ENCODE measurements at places on chromosomes 16 and 17.
A peak's percentile ranks its signal among the peaks of the same experiment; 100 is the strongest.

DNA sequence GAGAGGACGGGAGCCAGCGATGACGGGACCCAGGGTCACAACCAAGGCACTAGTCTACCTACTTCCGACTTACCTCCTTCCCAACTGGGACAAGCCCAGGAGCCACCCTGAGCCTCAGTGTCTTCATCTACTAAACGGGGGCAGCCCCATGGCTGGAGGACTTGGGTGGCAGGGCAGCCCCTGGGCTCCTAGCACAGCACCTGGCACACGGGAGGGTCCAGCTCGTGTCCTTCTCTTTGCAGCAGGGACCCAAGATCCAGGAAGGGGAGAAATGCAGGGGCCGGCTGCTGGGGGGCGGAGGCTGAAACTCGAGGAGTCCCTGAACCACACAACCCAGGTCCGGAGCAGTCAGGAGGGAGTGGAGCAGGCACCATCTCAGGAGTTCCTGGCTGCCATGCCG, 63.2 kb downstream of the ABR start:
- no peaks in the 10 kb centered on the region for H3K27me3 ChIP-seq
- H3K4me1 ChIP-seq = peaks cover 26% of the 10 kb centered on the region
- no peak for DNase-seq
- H3K4me3 ChIP-seq = no peak overlapping the region
- H3K27ac ChIP-seq = no peak overlapping the region

DNA sequence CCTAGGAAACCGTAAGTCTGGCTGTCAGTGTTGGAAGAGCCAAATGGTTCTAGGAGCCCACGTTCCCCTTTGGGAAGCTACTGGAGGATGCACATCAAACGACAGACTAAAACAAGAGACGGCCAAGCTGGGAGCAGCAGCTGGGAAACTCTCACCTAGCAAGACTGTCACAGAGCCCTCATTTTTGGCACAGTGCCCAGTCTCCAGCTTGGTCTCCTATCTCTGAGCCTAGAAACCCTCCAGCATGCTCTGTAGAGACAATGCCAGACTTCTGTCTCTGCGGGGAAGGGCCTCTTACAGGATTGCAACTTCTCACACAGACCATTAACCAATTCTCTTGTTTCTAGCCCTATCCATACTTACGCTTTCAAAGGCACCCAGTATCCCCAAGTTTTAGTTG, 23.5 kb downstream of the GTF3C1 start:
- H3K4me3 ChIP-seq = no peak overlapping the region
- H3K36me3 ChIP-seq = peaks cover 69% of the 10 kb centered on the region

- no peaks in the 10 kb centered on the region for H3K27me3 ChIP-seq
- H3K4me1 ChIP-seq = no peaks in the 10 kb centered on the region
- H3K4me3 ChIP-seq = no peak overlapping the region
- H3K27ac ChIP-seq = no peak overlapping the region
- no peaks in the 10 kb centered on the region for H3K36me3 ChIP-seq
- no peak for DNase-seq
Observed at GRCh38 chr17:34351096-34351495, 5.2 kb upstream of the CCL13 start.

DNA sequence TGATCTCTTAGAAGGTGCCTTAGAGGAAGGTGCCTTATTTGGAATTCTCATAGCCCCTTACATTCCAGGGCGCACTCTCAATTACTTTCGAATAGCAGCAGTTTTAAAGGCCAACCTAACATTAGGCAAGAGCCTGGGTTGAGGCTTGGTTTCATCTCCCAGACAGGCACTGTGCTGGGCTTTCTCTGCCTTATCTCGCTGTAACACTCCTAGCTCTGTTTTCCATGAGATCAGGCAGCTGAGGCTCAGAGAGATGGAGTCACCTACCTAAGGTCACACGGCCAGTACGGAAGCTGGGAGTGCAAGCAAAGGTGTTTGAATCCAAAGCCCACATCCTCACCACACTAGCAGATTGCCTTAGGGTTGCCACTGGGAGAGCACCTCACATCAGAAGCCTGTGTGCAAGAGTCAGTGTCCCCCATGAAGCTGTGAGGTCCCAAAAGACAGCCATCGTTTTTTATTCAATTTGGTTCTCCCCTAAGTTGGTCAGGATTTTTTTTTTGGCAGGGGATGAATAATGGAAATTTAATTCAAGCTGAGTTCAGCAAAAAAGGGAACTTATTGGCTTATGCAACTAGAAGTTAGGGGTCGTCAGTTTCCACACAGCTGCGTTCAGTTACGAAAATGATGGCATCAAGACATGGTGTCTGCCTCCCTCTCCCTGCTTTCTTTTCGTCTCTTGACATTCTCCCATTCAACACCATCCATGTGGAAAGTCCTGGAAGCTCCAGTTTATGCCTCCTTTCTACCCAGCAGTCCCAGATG, 206.4 kb downstream of the KATNIP start:
- no peak overlapping the region for H3K27ac ChIP-seq
- H3K27me3 ChIP-seq = no peaks in the 10 kb centered on the region
- no peak overlapping the region for H3K4me3 ChIP-seq
- no peaks in the 10 kb centered on the region for H3K36me3 ChIP-seq

DNA sequence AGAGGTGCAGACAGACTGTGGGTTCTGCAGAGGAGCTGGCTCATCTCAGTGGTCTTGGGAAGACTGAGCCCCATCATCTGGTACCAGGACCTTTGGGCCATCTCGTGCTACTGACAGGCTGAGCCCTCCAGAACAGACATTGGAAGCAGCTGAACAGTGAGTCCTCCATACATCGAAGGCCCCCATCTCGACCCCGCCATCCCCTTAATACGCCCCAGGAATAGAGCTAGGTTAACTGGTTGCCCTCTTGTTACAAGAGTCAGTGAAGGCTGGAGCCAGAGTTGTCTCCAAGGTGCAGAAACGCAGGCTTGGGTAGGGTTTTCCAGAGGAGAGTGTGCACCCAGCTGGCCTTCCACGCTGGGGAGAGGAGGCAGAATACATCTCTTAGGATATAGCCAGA, 76.0 kb downstream of the N4BP1 start:
- H3K36me3 ChIP-seq = no peaks in the 10 kb centered on the region
- H3K27me3 ChIP-seq = no peaks in the 10 kb centered on the region
- no peak overlapping the region for H3K27ac ChIP-seq
- H3K4me3 ChIP-seq = no peak overlapping the region
- DNase-seq = no peak
- H3K4me1 ChIP-seq = peaks cover 5% of the 10 kb centered on the region

DNA sequence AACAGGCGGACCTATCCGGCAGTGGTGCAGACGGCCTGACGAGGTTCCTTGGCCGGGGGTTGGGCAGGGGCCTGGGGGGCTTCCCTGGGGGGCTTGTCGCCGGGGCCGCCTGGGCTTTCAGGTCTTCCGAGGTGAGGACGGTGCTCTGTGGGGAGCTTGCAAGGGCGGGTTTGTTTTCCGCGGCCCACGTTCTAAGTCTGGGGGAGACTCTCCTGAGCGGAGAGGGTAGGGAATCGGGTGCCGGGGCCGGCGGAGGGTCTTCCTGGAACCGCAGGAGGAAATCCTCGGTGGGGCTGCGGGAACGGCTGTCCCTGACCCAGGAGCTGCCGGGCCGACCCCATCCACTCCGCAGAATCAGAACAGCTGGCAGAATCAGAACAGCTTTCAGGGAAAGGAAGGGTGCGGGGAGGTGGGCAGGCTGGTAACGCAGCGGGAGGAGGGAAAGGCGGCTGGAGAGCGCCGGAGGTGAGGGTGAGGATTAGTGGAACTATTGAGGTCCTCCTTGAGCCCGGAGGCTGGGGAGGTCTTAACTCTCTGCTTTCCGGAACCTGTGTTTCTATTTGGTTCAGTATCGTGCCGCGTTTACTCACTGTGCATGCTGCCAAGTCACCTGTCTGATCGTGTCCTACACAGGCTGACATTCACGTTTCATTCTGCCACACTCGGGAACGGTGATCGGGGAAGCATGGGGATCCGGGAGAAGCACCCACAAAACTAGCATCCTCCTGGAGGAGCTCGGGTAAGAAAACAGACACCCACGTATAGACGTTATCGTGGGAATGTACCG, 28.9 kb downstream of the CPSF4L start:
- peak overlapping the region; percentile 97 for H3K4me3 ChIP-seq
- peak overlapping the region; percentile 80 for H3K27ac ChIP-seq
- H3K27me3 ChIP-seq = no peaks in the 10 kb centered on the region
- peaks cover 25% of the 10 kb centered on the region for H3K36me3 ChIP-seq

GRCh38 chr16:85541980-85542900, 70.9 kb upstream of the GSE1 start:
- no peak for DNase-seq
- peaks cover 13% of the 10 kb centered on the region for H3K4me1 ChIP-seq
- no peaks in the 10 kb centered on the region for H3K36me3 ChIP-seq
- H3K27me3 ChIP-seq = no peaks in the 10 kb centered on the region

DNA sequence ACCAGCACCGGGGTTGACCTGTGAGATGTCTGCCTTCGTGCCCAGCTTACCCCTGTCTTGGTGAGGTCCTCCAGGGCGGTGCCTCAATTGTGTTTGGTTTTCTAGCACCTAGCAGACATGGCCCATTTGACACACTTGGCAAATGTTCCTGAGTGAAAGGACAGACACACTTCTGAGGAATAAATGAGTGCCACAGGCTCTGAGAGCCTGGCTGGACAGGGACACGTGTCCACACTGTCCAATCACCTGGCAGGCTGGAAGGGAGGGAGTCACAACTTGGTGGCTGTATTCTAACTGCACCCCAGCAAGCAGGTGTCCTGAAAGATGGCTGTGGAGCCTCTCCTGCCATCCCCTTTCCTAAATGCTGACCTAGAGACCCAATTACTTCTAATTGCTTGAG, 7.4 kb downstream of the MAP3K14 start:
- no peak overlapping the region for H3K4me3 ChIP-seq
- H3K27me3 ChIP-seq = no peaks in the 10 kb centered on the region
- DNase-seq = no peak
- H3K4me1 ChIP-seq = peaks cover 64% of the 10 kb centered on the region
- no peaks in the 10 kb centered on the region for H3K36me3 ChIP-seq
- H3K27ac ChIP-seq = no peak overlapping the region

DNA sequence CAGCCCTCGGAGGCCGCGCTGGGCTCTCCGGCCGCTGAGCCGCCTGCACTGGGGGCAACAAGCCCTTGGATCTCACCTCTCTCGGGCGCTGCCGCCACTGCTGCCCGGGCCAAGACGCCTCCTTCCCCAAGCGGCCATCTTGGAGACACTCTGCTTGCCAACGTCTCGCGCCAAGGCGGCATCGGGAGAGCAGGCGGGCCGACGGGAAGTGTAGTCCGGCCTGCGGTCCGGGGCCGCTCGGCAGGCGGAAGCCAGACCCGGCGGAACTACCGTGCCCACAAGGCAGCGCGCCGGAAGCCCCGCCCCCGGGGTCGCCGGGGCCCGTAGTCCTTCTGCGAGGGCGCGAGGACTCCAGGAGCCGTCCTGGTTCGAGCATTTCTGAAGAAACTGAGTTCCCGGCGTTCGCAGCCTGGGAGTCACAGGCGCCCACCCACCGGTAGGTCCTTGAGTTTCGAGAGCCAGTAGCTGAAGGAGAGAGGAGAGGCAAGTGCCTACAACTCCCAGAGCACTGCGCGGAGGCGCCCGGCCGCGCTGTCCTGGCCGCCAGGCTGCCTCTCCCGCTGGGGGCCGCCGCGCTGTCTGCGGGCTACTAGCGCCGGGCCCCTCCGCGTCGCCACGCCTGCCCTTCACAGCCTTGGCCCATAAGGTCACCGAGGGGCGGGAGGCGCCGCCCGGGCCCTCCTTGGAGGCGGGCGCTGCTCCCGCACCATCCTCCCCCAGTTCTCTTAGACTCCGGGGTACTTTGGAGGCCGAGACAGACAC, at the start of gene TMEM11:
TSS of gene TMEM11 (minus strand) at position 147 of the 762 bp plus-strand sequence. CDS start at position 138, 9 bp downstream.
- H3K36me3 ChIP-seq = peaks cover 3% of the 10 kb centered on the region
- H3K27ac ChIP-seq = peak within 1 kb of the TSS; percentile 87
- peak; percentile 98 for DNase-seq
- no peaks in the 10 kb centered on the region for H3K27me3 ChIP-seq
- peaks cover 45% of the 10 kb centered on the region for H3K4me1 ChIP-seq
- H3K4me3 ChIP-seq = peak within 1 kb of the TSS; percentile 87

DNA sequence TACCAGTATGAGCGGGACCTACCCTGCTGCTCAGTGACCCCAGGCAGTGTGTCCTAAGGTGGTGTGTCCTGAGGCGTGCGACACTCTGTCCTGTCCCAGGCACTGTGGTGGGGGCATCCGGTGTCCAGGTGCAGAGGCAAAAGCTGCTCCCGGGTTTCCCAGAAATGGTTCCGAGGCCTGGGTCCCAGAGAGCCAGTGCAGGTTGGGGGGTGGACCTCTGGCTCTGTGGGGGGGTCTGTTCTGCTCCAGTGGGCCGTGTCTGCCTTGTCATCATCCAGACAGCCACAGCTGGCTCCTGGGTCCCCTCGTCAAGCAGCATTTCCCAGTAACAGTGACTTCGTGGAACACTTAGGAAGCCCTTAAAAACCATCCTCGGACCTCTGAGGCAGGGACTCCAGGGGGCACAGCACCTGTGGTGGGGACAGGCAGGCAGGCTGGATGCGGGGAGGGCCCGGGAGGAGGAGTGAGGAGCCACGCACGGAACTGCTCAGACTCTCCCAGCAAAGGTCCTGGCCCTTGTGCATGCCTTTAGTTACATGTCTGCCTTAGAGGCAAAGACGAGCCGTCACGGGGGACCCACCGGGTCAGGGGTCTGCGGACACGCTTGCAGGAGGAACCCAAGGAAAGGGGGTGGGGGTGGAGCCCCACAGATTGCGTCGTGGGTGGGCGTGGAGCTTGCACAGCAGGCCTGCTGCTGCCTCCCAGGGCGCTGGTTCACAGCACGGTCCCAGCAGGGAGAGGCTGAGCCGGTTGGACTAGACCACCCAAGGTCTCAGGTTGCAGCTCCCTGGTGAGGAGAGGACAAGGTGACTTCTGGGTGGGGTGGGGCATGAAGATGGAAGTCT, 5.6 kb downstream of the SLC16A3 start:
- peak overlapping the region; percentile 58 for H3K27ac ChIP-seq
- no peak for DNase-seq
- H3K27me3 ChIP-seq = no peaks in the 10 kb centered on the region
- no peak overlapping the region for H3K4me3 ChIP-seq

- no peak for DNase-seq
- no peaks in the 10 kb centered on the region for H3K27me3 ChIP-seq
- H3K4me1 ChIP-seq = peaks cover 12% of the 10 kb centered on the region
- no peak overlapping the region for H3K4me3 ChIP-seq
- no peak overlapping the region for H3K27ac ChIP-seq
Observed at GRCh38 chr17:77843896-77844295, 114.6 kb upstream of the TNRC6C start.

DNA sequence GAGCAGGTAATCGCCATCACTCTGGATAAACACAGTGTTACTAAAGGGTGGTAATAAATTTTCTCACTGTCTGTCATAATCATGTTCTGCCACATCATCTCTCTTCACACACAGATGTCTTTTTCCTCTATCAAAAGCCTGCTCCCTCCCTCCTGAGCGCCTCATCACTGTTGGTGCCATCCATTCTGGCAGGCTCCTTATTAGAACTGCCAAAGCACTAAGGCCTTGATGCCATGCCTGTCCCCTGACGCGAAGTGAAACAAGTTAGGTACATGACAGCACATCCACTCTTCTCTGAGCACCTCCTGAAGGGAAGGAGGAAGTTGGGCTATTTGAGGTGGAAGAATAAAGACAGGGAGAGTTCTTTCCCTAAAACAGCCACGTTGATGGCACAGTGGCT, 38.2 kb upstream of the AXIN2 start:
- DNase-seq = no peak
- H3K36me3 ChIP-seq = no peaks in the 10 kb centered on the region
- no peaks in the 10 kb centered on the region for H3K27me3 ChIP-seq
- H3K27ac ChIP-seq = no peak overlapping the region
- H3K4me3 ChIP-seq = no peak overlapping the region

- DNase-seq = no peak
- H3K27me3 ChIP-seq = no peaks in the 10 kb centered on the region
- no peak overlapping the region for H3K27ac ChIP-seq
Observed at GRCh38 chr16:15873301-15873700, 15.1 kb downstream of the CEP20 start.

Measured in common myeloid progenitor, CD34-positive (primary cell).